C1 segment of cervical spinal cord (tissue), 14 donors: ENCODE measurements at places on chromosomes 3 and 15.

DNA sequence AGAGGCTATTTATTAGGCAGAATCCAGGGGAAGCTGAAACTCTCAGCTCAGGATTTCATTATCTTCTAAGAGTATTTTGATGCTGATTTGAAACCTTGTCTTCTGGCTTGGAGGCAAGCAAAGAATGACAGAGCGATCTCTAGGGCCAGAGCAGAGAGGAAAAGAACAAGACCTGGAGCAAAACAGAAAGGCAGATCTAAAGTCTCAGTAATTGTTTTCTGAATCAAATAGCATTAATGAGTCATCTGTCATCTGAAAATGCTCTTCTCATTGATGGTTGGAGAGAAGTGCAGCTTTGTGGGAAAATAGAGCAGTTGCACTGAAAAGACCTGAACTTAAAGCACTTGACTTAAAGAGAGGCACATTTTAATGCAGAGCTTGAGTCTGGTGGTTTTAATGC, 385.9 kb downstream of the RAP2B start:
- no peak for DNase-seq

- DNase-seq: no peak
Measured at GRCh38 chr3:190288836-190289235, 33.4 kb downstream of the CLDN1 start.

DNA sequence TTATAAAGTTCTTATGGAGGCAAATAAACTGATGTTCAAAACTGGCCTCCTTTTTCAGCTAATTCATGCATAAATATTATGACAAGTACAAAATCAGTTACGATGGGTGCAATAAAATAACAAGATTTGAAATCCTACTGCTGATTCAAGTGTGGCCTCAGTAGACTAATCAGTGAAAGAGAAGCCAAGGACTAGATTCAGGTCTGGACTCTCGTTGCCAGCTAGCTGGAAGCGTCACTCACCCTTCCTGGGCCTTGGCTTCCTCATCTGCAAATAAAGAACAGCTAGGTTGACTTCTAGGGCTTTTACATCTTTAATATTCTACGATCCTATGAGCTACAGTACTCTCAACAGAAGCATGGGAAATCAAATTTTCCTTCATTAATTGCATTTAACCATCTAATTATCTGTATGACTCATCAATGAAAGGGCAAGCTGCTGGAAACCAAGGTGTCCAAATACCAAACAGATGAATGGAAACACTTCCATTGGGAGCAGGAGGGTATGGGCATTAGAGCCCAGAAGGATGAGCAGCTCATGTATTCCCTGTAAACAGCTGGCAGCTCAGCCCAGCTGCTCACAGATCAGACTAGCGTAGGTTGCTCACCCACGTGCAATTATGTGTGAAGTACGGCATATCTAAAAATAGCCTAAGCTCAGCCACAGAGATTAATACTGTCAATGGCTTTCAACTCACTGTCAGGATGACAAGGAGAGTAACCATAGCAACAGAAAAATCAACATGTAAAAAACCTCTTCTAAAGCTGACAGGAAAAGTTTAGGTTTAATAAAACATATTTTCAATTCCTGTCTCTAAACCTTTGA, 294.8 kb downstream of the PLCL2 start:
- DNase-seq: no peak

DNA sequence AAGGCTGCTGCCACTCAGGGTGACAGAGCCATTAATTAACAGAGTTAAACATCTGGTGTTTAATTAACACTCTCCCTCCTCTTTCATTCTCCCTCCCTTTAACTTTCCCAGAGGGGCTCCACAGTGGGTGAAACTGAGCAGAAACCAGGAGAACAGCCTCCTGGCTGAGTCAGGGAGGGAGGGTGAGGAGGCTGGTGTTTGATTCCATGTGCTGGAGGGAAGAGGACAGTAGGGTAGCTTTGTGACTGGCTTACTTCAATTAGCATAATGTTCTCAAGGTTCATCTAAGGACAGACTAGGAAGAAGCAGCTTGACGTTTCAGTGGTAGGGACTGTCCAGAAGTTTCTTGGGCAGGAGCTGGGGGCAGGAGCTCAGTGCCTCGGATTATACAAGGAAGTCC, 62.8 kb downstream of the SEMA5B start:
- no peak for DNase-seq

GRCh38 chr3:186471771-186472170, 72.4 kb downstream of the CRYGS start:
- no peak for DNase-seq

GRCh38 chr3:187286467-187287059, 5.0 kb downstream of the MASP1 start:
- no peak for DNase-seq

GRCh38 chr3:150412561-150413231, 4.6 kb downstream of the TSC22D2 start:
- no peak for DNase-seq

- DNase-seq: no peak
Measured at GRCh38 chr15:75123395-75123794, 78.3 kb upstream of the C15orf39 start.

DNA sequence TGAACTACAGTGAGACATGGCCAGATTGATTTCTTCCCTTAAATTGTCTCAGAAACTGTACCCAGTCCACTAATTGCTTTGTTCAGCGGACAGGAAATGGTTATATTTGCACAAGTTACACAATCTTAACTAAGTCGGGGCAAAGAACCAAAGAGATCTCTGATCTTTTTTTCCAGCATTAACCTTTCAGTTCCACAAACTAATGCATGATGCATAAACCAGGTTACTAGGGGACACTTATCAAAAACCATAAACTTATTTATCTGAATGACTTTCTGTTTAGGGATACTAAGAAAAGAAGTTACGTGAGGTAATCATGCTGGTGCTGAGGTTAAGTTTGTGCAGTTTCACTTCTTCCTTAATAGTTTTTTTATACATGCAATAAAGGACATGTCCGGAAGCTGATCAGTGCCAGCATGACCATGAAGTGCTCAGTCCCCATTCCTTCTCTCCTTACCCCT, 22.4 kb downstream of the FNDC3B start:
- DNase-seq: no peak

DNA sequence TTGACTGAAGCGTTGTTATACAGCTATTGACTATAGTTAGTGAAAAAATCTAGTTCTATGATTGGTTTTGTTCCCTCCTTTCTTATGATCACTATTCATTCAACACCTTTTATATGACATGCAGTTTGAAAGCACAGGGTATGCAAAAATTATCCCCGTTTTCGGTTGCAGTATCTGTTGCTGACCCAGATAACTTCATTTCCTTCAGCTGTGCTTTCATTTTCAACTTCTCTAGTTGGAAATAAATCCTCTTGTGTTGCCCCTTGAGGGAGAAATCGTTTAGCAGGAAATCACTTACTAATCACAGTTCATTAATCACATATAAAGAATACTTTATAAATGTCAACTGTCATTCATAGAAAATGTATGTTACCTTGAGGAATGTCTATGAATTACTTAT, 55.1 kb downstream of the MBNL1 start:
- DNase-seq: no peak

DNA sequence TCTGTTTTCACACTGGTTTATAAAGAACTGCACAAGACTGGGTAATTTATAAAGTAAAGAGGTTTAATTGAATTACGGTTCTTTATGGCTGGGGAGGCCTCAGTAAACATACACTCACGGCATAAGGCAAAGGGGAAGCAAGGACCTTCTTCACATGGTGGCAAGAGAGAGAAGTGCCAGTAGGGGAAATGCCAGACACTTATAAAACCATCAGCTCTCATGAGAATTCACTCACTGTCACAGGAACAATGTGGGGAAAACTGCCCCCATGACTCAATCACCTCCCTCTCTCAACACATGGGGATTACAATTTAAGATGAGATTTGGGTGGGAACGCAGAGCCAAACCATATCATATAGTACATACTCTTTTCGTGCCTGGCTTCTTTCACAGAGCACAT, 42.4 kb downstream of the MAP2K1 start:
- DNase-seq: no peak

DNA sequence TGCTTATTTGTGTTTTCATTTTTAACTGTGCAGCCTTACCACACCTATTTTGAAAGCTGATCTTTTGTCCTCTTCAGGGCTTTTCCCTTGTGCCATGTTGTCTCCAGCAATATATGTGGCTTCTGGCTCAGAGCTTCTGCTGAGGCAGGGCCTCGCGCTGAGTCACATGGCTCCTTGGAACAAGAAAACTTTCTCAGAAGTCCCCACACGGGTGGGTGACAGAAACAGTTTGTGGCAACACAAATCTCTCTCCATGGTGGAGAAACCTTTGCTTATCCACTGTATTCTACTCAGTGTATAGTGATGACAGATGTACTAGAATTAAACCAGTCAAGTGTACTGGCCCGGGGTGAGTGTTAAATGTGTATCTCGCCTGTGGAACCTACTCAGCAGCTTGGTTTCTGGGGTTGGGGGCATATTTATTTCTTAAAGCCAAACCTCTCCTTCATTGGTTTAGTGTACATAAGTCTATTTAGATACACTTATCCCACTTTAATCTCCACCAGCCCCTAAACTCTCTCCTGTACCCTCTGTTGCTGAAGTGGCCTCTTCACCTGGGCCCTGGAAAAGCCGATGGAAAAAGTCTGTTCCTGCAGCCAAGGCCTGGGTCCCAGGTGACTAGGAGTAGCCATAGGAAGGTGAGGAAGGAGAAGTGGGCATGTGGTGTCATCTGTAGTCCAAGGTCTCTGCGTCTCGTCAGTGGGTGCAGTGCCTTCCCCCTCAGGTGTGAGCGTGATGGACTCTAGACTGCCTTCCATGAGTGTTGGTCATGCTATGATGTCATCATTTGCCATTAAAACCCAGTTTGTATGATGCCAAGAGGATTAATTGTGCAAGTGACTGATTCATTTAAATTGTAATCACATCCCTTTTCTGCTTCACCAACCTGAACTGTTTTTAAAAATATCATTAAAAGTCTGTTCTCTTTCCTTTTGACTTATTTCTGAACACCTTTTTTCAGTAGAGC, 3.2 kb upstream of the FBXL22 start:
- DNase-seq: no peak

- DNase-seq: no peak
Measured at GRCh38 chr15:68353421-68354135, 76.0 kb downstream of the FEM1B start.

DNA sequence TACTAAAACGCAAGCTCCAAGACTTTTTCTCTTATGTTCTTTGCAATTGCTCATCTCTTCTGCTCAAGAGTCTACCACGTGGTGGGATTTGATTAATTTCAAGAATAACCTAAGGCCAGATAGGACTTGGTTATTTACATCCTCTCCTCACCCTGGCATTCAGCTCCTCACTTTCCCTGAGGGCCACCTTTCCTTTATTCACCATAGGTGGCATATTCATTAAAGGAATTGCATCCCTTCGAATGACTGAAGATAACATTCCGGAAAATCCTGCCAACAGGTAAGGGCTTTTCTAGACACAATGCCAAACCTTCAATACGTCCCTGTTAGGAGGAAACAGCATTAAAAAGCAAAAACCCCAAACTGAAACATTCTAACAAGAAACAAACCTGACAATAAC, 220.0 kb upstream of the KBTBD8 start:
- no peak for DNase-seq

GRCh38 chr3:122415762-122416654, at the start of gene WDR5B:
TSS of gene WDR5B (minus strand) at chr3:122416062. CDS start at chr3:122415528, 534 bp downstream.
- no peak for DNase-seq

GRCh38 chr3:46749129-46749528, 31.5 kb upstream of the PRSS50 start:
- no peak for DNase-seq

- no peak for DNase-seq
Measured at GRCh38 chr3:99952306-99952705, 134.6 kb downstream of the CMSS1 start.

DNA sequence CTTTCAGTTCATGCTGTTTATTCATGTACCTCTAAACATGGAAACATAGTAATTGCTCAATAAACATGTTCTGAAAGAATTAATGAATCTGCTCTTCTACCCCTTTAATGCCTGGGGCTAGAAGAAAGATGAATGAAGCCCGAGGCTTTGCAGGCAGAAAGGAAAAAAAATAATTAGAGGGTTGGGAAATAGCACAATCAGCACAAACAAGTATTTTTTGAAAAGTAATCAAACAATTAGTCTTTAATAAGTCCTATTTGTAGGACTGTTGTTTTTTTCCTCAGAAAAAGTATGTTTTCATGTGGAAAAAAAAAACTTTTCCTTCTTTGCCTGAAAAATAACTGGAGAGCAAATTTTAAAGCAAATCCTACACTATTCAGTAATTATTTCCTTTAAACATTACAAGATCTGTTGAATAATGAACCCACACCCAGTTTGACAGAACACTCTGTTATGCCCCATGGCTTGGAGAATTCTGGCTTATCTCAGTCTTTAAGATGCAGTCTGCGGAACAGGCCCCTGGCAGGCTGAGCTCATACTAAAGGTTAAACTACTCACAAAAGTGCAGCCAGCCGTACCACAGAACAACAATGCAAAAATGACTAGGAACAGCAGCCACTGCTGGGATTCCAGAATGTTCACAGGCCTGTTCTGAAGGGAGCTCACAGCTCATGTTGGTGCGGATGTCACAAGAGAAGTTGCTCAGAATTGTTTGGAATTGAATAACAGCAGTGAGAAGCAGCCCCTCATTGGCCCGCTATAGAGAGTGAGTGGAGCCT, 79.2 kb downstream of the ABI3BP start:
- DNase-seq: no peak

- peak; percentile 21 for DNase-seq
Measured at GRCh38 chr3:131386429-131387165, 5.0 kb downstream of the NUDT16 start.

- no peak for DNase-seq
Measured at GRCh38 chr3:123329636-123330340, 119.1 kb downstream of the ADCY5 start.

GRCh38 chr3:83002869-83003445, 1241.5 kb upstream of the GBE1 start:
- no peak for DNase-seq

DNA sequence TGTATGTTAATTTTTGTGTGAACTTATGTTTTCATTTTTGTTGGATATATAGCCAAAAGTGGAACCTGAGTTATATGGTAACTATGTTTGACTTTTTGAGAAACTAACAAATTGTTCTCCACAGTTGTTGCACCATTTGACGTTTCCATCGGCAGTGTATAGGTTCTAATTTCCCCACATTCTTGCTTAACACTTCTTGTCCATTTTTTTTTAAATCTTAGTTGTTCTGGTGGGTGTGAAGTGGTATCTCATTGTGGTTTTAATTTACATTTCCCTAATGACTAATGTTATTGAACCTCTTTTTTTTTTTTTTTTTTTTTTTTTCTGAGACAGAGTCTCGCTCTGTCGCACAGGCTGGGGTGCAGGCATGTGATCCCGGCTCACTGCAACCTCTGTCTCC, 8.0 kb downstream of the NISCH start:
- DNase-seq: no peak

DNA sequence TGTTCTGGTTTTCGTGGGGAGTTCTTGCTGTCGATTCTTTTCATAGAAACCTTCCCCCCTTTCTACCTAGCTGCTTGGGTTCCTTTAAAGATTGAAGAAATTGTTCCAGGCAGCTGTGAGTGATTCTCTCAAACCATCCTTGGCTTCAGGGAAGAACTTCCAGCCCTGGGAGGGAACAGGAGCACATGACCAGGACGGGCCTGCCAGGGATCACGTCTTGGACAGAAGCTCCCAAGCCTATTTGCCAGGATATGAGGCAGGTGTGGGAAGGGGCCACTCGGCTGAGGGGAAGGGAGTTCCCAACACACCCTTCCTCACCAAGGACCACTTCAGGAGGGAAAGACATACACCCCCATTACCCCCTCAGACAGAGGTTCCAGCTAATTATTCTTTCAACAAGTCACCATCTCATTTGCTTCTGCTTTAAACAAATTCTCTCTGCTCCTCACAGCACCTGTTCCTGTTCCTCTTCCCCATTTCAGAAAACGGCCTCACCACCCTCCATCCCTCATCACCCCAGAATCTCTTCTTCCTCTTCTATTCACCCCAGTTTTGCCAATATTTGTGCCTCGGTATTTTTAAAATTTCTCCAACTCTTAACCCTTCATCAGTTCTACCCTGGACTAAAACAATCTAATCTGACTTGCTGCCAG, 62.5 kb downstream of the WHAMM start:
- DNase-seq: no peak
